ENCODE measurements at places on chromosomes 13 and 19.
A peak's percentile ranks its signal among the peaks of the same experiment; 100 is the strongest.

GRCh38 chr13:111517641-111518010, 197.2 kb downstream of the TEX29 start:
- DNase-seq, result no peak

GRCh38 chr13:75876142-75877050, 240.3 kb downstream of the LMO7 start:
- peak; percentile 17 for DNase-seq

GRCh38 chr19:3404324-3405260, 38.2 kb downstream of the NFIC start:
- no peak for DNase-seq

GRCh38 chr13:99655351-99656091, 154.2 kb downstream of the TM9SF2 start:
- peak; percentile 60 for DNase-seq

GRCh38 chr13:28640861-28641599, 17.9 kb upstream of the POMP start:
- no peak for DNase-seq

DNA sequence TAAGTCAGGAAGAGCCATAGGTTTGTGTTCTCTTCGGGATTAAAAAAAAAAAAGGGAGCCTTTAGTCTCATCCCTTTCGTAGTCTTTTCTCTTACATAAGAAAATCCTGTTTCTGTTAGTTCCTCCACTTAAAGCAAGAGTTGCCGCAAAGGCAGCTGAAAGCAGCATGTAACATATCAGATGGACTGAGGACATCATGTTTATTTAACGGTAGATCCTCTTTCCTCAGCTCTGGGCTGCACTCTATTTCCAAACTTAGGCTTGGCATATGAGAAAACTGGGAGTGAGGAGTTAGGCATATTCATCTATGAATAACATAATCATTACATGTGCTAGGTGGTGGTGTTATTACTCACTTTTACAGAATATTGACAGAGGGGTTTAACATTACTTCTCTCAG, 391.2 kb downstream of the KLF12 start:
- DNase-seq, result no peak

- peak; percentile 85 for DNase-seq
Observed at GRCh38 chr19:6801485-6802086, 29.1 kb downstream of the VAV1 start.

DNA sequence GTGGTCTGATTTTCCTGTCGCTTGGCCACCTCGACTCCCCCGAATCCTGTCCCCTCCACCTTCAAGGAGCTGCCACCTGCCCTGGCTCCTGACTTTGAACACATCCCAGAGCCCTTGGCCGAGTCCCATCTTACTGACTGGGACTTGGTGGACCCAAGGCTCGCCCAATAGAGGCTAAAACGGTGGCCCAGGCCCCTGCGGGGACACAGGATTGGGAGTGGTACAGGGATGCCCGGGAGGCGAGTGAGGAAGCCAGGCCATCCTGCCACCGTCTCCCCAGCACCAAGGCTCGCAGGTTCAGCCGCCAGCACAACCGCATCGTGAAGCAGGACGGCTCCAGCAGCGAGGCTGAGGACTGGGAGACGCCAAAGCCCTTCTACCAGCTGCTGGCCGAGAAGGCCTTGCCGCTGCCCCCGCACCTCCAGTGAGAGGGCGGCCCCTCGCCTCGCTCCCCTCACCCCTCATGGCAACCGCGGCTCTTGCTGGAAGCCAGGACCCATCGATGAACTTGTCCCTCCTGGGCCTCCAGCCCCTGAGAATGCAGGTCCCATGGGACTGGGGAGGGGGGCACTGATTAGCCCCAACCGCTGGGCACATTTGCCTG, 5.3 kb downstream of the SIX5 start:
- DNase-seq, result no peak

DNA sequence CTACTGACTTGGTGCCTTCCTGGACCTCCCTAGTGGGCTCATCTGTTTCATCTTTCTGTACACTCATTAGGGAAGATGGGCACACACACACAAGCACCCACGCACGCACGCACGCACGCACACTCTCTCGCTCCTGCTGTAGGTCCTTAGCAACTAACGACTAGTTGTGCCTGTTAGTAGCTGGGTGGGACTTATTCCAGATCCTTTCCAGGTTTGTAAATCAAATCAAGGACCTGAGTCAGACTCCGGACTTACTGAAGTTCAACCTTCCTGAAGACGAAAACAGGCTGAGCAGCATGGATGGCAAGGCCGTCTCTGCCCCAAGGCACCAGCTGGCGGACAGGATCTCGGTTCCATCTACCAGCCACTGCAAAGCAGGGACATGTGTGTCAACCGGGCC, 76.2 kb downstream of the SLC15A1 start:
- DNase-seq, result no peak

DNA sequence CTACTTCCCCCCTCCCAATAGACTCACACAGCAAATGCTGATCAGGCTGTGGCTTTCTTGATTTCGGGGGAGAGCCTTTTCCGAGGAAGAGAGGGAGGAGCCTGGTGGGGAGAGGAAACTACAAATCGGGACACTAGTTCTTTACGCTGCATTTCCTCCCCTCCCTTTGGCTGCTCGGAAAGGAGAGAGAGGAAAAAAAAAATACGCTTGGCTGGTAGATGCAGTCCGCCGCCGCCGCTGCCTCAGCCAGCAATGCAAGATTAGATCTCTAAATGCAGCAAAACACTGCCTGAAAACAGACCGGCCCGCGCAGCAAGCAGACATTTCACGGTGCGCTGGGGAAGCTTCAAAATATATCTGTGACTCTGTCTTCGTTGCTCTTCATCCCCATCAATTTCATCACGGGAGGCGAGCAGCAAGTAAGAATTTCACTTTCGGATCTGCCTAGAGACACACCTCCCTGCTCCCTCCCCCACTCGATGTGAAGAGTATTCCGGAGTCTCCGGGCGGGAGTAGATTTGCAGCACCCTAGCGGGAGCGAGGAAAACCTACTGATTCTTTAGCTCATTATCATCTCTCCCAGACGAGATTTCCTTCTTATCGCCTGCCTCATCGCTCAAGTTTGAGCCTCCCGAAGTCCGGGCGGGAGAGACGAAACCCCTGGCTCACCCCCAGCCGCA, at the start of gene PCDH17:
TSS of gene PCDH17 (plus strand) at position 149 of the 680 bp plus-strand sequence. CDS start 803 bp downstream, outside the sequence.
- no peak for DNase-seq

- no peak for DNase-seq
Observed at GRCh38 chr19:16416991-16417390, 54.8 kb downstream of the EPS15L1 start.

DNA sequence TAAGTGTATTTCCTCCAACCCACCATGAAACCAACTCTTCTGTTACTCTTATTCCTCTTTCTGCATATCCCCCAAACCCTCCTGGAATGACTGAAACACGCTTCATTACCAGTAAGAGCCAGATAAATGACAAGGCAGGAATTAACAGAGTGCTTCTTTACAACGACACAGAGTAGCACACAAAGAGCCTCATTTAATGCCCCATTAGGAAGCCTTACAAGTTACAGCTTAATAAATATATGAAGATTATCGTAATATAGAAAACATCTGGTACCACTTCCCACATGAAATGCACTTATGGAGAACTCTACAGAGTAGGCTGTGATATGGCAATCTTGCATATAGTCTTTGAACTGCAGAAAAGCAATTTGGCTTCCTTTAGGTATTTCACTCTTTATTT, 116.8 kb downstream of the ENOX1 start:
- no peak for DNase-seq
